Esophagus mucosa (tissue), 1 donor: ENCODE measurements at places on chromosomes 5 and 9. TPM values are rescaled to one million over a fixed set of nuclear protein-coding genes. Genes with fewer than 3 reads are reported as not detected.

- ATAC-seq: peak; percentile 60
Observed at GRCh38 chr5:37272511-37272910, 23.3 kb upstream of the CPLANE1 start.

- ATAC-seq: peak; percentile 73
Observed at GRCh38 chr5:36575361-36575781, 31.0 kb upstream of the SLC1A3 start.

DNA sequence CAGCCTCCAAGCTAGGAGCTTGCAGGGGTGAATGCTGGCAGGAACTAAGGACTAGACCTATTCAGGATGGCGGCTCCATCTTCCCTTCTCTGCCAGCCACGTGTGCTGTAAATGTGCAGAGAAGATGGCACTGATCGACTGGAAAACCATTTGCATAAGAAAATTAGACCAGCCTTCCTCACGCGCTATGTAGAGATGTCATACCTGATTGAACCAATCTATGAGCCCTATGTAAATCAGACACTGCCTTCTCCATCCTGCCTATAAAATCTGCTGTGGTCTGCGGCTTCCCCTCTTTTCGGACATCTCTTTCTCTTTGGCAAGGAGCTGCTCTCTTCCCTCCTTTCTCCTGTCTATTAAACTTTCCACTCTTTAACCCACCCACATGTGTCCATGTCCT, 91.6 kb downstream of the NPR3 start:
- no peak for ATAC-seq

DNA sequence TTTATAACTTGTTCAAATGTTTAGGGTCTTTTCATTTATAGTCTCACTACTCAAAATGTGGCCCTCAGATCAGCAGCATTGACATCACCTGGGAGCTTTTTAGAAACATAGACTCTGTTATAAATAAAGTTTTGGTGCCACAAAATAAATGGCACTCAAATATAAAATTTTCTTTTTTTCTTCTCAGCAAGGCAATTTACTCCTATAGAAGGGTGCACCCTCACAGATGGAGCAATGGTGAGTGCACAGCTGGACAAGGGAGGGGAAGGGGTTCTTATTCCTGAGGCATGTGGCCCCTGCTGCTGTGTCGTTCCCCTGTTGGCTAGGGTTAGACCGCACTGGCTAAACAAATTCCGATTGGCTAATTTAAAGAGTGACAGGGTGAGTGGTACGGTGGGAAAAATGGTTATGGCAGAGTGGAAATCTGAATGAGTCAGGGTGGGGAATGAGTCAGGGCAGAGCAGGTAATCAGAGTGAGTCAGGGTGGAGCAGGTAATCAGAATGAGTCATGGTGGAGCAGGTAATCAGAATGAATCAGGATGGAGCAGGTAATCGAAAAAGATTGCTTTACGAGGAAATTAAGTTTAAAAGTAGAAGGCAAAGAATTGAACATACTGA, 31.8 kb upstream of the C7 start:
- ATAC-seq: no peak

DNA sequence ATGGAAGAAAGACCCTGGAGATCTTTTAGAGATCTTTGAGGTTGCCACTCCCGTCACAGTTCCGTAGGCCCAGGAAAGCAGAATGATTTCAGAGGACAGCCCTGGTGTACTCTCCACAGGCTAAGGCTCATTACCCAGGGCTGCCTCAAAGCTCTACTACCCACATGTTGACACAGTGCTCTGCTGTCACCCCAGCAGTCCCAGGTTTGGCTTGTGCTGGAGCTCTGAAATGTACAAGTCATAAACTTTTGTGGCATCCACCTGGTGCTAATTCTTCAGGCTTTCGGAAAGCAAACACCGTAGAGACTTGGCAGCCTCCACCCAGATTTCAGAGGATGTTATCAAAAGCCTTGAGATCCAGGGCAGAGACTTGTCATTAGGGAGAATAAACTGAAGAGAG, 136.5 kb downstream of the MTRR start:
- ATAC-seq: no peak

- no peak for ATAC-seq
Observed at GRCh38 chr9:86718388-86719049, 228.8 kb downstream of the GAS1 start.

DNA sequence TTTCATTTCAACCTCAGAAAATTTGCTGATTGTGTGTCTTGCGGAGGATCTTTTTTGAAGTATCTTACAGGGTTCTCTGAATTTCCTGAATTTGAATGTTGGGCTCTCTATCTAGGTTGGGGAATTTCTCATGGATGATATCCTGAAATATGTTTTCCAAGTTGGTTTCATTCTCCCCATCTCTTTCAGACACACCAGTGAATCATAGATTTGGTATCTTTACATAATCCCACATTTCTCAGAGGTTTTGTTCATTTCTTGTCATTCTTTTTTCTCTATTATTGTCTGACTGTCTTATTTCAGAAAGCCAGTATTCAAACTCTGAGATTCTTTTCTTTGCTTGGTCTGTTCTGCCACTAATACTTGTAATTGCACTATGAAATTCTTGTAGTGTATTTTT, 456.9 kb downstream of the PRELID2 start:
- no peak for ATAC-seq

DNA sequence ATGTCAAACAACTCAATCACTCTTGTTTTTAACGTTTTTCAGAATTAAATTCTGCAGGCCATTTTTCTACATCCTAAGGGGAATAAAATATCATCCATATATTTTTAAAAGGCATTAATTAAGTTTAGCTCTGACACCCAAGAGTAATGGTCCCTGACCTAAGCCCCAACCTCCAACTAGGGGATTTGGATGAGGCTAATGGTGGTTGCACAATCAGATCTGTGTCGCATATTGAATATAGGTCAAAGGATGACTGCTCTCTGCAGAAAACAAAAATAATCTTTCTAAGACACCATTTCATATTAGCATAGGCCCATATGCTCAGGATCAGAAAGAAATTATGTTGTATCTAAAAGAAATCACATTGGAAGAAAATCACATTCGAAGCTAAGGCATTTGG, 20.7 kb downstream of the CDH6 start:
- no peak for ATAC-seq

- ATAC-seq: no peak
Observed at GRCh38 chr9:9319007-9319406, 1293.8 kb downstream of the PTPRD start.

DNA sequence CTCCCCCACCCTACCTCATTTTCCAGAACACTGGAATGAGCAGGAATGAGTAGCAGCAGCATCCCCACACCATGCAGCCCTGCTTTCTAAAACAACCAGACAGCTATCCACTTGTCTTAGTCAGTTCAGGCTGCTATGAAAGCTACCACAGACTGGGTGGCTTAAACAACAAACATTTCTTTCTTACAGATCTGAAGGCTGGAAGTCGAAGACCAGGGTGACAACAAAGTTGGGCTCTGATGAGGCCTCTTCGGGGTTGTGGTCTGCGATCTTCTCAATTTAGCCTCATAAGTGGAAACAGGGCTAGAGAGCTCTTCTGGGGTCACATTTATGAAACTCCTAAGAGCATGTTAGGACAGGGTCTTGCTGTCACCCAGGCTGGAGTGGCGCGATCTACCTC, 38.9 kb downstream of the LPAR1 start:
- no peak for ATAC-seq

DNA sequence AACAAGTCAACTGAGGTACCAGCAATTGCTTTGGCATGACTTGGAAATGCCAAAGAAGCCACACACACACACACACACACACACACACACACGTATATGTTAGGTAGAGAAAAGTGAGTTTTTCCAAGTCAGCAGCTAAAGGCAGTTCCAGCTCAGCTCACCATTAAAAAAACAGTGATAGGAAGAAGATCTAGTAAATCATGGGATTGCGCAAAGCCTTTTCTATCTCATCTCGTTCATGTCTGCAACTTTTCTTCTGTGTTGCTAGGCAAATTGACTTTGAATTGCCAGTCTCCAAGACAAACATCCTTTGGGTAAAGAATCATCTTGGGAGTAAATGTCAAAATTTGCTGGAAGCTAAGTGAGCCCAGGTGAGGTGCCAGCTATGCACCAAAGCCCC, 500.1 kb downstream of the ENC1 start:
- ATAC-seq: no peak

GRCh38 chr5:116947691-116948528, 373.3 kb upstream of the SEMA6A start:
- ATAC-seq: peak; percentile 89

DNA sequence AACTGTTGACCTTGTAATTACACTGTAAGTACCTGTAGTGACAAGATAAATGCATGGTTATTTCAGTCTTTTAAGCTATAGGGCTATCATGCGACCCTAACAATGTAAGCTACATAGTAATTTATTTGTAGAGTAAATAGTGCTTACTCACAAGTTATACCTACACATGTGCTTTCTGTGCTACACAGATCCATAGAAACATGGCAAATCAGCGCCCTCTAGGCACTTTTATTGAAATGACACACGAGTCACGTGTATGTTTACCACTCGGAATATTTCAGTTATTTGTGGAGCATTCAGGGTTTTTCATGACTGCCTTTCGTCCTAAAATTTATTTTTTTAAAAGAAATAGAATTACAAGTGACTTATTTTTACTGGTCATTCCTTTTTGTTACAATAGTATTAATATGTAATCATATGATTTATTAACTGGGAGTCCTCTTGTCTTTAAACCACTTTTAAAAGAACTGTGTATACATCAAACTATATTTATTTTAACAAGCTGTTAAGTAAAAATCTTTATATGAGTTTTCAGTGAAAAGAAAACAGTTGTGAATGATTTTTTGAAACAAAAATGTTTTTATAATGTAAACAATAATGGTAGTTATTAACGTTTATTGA, 1242.3 kb upstream of the WWC1 start:
- ATAC-seq: peak; percentile 77

- ATAC-seq: peak; percentile 75
Observed at GRCh38 chr9:37408933-37409710, 13.4 kb upstream of the GRHPR start.

- ATAC-seq: no peak
Observed at GRCh38 chr9:115115117-115115880, 2.7 kb downstream of the TNC start.

GRCh38 chr5:108669462-108669861, 78.2 kb upstream of the FER start:
- ATAC-seq: no peak

Gene LECT2
- not detected for total RNA-seq

Gene SPAG8
- 0.20 TPM for total RNA-seq

Gene ARID3C
- not detected for total RNA-seq
